IPS DF 6.9 (cell line): ENCODE measurements at places on chromosomes 16 and 17.

GRCh38 chr16:54171626-54172537 lies 114.7 kb downstream of the IRX3 start:
- no peak for DNase-seq

DNA sequence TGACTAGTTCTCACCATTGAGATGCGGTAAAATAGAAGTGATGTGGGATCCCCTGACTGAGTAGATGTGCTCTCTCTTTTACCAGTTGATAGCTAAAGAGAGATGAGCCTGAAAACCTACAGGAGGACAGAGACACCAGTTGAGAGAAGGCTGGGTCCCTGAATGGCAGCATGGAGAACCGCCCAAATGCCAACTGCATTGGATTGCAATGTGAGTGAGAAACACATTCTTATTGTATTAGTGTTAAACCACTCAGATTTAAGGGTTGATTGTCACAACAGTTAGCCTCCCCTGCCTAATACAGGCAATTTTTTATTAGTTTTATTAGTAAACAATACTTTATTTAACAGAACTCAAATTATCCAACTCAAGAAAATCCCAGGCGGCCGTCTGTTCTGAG lies 61.2 kb downstream of the SPACA3 start:
- DNase-seq: no peak

DNA sequence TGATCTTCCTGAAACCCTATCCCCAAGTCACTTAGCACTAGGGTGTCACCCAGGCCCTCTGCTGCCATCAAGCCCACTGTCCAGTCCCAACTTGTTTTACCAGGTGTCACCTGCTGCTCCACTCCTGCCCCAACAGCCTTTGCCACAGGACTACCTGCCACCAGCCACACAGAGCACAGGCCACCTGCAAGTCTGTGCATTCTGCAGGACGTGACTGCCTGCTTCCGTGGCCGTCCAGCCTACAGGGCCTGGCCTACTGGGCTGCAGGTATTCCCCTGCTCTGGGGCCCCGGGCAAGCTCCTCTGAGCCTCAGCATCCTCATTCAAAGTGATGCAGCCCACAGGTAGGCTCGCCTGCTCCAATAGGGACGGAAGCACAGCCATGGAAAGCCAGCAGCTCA lies 3.2 kb downstream of the MCRIP1 start:
- DNase-seq: no peak

- DNase-seq: no peak
These were observed 448.4 kb downstream of the HS3ST3B1 start for GRCh38 chr17:14749269-14749668.

- peak; percentile 9 for DNase-seq
These were observed at the start of gene TVP23A for GRCh38 chr16:10817963-10818941. Gene TVP23A (minus strand): TSS chr16:10818794. CDS start chr16:10818493, 301 bp downstream.

GRCh38 chr17:56186222-56186786 lies 33.0 kb downstream of the ANKFN1 start:
- DNase-seq: no peak

DNA sequence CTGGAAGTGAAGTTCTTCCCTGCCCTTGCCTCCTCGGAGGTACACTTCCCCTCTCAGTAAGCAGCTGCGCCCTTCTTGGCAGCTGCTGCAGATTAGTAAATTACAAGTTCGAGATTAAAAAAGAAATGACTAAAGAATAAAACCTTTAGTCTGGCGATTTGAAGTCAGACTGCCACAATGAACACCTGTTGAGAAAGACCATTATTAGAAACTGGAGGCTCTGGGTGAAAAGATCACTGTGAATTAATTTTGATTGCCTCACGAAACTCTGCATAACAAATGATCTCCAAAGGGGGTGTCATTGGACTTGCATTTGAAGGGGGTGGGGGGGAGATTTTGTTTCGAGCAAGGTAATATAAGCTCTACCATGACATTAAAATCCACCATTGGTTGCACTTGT lies 39.3 kb downstream of the SALL1 start:
- DNase-seq: no peak

- DNase-seq: no peak
These were observed 37.4 kb upstream of the CDH13 start for GRCh38 chr16:82589407-82589806.

- no peak for DNase-seq
These were observed 448.6 kb upstream of the RBFOX1 start for GRCh38 chr16:6884002-6884401.

GRCh38 chr17:61874075-61874474 lies 10.7 kb upstream of the BRIP1 start:
- DNase-seq: no peak

DNA sequence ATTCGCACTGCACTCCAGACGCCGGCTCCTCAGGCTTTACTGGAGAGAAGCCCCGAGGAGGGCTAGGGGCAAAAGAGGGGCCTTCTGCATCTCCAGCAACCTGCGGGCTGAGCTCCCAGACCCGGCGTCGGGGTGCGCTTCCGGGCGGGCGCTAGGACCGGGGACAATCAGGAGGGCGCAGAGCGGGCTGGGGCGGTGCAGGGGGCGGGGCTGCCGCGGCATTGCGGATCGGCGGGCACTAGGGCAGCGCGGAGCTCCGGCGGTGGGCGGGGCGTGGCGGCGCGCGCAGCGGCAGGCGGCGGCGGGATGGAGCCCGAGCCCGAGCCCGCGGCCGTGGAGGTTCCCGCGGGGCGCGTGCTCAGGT lies at the start of gene TSEN54:
TSEN54 (plus strand) TSS at position 274 of the 364 bp plus-strand sequence; CDS start at position 307, 33 bp downstream.
- DNase-seq: no peak

DNA sequence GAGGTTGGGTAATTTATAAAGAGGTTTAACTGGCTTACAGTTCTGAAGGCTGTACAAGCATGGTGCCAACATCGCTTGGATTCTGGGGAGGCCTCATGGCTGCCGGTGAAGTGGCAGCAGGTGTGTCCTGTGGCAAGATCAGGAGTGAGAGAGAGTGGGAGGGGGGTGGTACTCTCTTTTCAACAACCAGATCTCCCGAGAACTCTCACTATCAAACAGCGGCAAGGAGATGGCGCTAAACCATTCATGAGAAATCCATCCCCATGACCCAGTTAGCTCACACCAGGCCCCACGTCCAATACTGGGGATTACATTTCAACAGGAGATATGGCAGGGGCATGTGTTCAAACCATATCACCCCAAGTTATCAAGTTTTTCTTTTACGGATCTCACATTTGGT lies 44.0 kb upstream of the CBX4 start:
- no peak for DNase-seq

GRCh38 chr16:11639925-11640899 lies 28.0 kb upstream of the SNN start:
- DNase-seq: no peak

DNA sequence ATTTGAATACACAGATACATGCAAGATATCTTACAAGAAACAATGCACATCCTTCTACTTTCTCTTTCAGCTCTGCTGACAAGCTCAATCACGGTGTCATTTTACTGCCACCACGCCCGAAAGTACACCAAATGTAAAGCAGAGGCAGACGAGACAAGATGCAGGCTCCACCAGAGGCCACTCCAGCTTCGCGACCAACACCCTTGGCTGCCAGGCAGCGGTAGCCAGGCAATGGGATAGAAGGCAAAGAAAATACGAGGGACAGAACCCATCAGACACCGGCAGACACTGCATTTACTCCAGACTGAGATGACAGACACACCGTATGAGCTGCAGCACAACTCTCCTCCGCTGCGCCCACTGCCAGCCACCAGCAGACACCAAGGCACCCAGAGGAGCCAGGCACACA lies 41.0 kb downstream of the USP22 start:
- DNase-seq: no peak

GRCh38 chr17:82242977-82243647 lies 14.3 kb downstream of the SLC16A3 start:
- DNase-seq: no peak

DNA sequence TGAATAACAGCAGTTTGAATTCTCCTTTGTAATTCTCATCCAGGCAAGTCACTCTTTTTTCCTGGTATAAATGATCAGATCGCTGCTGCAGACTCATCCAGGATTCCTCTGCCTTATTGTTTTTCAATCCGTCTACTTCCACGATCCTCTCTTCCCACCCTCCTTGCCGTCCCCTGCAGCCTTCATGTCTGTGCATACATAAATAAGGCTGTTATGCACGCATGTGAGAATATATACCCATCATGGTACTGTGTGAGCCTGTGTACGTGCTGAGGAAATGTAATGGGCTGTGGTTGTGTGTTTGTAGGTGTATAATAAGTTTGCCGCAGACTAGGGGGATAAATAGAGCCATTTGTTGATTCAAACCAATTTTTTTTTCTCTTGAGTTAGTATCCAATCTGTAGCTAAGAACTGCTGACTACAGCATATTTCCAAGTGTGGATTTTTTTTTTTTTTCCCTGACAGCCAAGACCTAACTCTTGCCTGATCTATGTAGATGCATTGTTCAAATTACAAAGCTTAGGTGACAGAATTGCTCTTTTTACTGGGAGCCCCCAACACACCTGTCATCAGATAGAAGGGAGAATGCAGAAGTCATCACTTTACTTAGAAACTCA lies 62.2 kb downstream of the RBFOX1 start:
- no peak for DNase-seq

- DNase-seq: no peak
These were observed 141.3 kb downstream of the HS3ST3A1 start for GRCh38 chr17:13460261-13461000.

DNA sequence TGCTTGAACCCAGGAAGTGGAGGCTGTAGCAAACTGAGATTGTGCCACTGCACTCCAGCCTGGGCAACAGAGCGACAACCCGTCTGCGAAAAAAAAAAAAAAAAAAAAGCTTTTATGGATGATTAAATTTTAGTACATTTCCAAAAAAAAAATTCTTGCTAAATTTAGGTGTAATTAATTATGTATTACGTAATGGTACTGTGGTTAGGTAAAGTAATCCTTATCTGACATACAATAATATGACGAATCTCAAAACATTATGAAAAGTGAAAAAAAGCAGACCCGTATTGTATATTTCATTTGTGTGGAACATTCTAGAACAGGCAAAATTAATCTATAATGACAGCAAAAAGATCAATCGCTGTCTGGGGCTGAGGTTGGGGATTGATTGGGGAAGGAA lies 10.3 kb upstream of the CORO1A start:
- DNase-seq: no peak

GRCh38 chr16:3748307-3748706 lies 31.0 kb upstream of the TRAP1 start:
- DNase-seq: no peak

GRCh38 chr17:29611351-29612093 lies 11.2 kb downstream of the CORO6 start:
- DNase-seq: no peak

- peak; percentile 88 for DNase-seq
These were observed 795 bp downstream of the CYB5D2 start for GRCh38 chr17:4143563-4144421.

DNA sequence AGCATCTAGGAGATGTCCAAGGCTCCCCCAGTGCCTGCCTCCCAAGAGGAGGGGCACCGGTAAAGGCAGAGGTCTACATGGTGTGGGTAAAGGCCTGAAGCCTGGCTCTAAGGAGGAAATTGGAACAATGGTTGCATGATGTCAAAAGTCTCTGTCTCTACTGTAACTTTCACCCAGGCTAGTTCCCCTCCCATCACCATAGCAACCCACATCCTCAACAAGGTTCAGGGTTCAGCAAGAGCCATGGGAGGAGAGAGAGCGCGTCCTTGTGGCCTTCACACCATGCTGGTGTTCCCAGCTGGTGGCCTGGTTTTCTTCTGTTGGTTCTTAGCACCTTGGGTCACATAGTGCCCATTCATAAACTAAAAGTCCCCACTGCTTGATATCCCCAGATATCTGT lies 196.7 kb upstream of the CDH5 start:
- DNase-seq: no peak

- no peak for DNase-seq
These were observed 17.3 kb upstream of the TXNDC11 start for GRCh38 chr16:11759997-11760396.

DNA sequence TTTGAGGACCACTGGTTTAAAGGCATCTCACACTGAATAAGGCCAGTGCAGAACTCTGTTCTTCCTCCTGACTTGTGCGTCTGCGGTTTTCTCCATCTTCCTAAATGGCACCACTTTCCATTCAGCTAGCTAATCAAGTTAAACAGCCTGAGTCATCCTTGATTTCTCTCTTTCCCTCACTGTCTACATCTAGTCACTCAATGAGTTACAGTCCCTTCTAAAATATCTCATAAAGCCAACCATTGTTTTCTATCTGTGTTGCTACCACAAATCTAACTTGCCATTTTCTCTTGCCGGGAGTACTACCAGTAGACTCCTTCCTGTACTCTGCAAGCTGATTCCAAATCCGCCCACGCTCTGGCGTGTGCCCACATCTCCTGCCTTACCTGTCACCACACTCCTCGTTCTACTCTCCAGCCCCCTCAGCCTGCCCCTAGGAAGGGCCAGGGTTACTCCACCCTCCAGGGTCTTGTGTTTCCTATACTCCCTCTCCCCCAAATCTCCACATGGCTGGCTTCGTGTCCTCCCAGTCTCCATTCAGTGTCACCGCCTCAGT lies 324.5 kb downstream of the SNX29 start:
- DNase-seq: no peak

DNA sequence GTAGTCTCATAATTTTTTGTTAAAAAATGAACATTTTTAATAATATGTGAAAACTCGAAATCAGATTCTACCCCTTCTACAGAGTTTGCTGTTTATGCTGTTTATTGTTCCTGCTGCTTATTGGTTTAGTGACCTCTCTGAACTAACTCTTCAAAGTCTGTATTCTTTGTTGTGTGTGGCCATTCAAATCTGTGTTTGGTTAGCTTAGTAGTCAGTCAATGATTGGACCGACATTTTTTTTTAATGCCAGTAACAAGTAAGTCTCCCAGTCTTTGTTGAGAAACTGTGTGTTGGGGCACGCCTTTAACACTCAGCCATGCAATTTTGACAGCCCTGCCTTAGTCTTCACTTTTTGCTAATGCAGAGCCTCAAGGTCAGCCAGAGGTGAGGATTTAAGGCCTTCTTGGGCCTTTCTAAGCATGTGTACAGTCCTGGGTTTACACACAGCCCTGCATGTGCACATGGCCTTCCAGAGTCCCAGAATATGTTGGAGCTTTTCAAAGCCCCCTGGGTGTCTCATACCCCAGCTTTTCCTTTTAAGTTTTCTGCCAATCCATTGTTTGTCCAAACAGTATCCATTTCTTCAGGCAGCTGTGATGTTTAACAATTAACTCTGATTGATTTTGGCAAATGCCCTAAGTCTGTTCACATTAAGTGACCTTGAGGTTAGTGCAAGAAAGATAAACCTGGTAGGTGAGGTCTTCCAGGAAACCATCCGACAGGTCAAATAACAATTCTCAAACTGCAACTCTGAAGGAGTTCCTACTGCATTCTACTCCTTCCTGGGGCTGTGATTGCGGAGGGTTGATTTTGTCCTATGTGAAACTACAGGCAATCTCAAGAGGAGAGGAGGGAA lies 389.3 kb downstream of the PMP22 start:
- no peak for DNase-seq

DNA sequence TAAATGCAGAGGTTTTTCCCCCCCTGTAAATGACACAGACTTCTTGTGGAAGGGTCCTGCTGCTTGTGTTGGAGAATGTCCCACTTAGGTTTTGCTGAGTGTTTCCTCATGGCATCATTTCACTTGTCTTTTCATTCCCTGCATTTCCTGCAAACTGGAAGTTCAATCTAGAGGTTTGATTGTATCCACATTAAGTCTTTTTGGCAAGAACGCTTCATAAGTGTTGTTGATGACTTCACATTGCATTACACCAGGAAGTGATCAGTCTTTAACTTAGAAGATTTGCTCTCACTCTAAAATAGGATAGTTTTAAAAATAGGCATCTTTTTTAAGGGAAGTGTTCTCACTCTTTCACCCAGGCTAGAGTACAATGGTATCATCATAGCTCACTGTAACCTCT lies 67.2 kb downstream of the RPTOR start:
- DNase-seq: no peak
